Naive thymus-derived CD8-positive, alpha-beta T cell (primary cell): ENCODE measurements at places on chromosomes 5 and 9. TPM values are rescaled to one million over a fixed set of nuclear protein-coding genes. Genes with fewer than 3 reads are reported as not detected.

DNA sequence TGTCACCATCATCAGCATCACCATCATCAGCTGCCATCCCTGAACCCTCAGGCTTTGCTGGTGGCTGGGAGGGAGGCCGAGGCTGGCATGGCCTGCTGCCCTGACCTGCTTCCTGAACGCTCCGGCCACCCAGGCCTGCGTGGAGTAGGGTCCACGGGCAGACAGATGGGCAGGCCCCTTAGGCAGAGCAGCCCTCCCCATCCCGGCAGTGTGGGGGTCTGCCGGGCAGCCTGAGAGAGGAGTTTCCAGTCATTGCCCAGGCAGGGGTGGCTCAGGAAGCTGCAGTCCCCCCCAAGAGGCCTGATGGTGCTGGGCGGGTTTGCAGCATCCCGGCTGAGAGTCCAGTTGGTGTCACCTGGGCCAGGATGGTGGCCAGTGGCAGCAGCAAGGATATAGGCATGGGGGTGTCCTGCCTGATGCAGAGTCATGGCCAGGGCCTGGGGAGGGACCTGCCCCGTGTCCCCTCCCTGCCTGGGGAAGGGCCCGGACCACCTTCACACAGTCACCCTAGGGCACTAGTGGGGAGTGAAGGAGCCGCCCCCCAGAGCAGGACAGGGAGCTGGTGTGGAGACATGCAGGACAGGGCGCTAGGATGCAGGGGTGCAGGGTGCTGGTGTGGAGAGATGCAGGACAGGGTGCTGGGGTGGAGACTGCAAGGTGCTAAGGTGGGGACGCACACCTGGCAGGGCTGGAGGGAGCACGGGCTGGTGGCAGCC is 7.7 kb upstream of the EGFL7 start:
- H3K4me1 ChIP-seq: peaks cover 23% of the 10 kb centered on the region
- H3K36me3 ChIP-seq: no peaks in the 10 kb centered on the region
- no peak overlapping the region for H3K27ac ChIP-seq
- H3K27me3 ChIP-seq: peaks cover 36% of the 10 kb centered on the region

DNA sequence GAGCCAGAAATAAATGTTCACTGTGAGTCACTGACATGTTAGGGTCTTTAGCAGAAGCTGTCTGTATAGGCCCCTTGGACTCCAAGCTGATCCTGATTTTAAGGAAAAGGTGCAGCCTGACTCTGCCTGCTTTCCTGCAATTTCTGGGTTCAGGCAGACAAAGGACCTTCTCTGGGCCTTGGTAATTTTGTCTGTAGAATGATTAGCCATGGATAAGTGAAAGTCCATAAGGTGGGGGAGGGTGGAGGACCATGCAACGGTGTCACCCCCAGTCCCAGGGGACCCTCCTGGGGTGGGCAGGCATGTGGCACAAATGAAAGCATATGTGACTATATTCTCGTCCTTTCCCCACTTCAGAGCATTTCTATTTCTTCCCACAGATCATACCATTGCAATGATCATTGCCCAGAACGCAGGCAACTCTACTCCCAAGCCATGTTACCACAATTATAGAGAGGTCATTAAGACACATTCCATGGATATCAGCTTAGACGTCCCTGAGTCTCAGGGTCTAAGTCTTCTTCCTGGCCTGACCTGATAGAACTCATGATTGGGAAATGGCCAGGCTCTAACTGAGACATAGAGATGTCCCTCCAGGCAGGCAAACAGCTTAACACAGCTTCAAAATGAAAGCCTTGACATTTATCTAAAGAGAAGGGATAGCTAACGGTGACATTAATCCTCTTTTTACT is 157.9 kb upstream of the ALDH1B1 start:
- H3K4me3 ChIP-seq: no peak overlapping the region
- no peaks in the 10 kb centered on the region for H3K36me3 ChIP-seq
- no peak for DNase-seq
- no peaks in the 10 kb centered on the region for H3K4me1 ChIP-seq
- no peaks in the 10 kb centered on the region for H3K27me3 ChIP-seq

DNA sequence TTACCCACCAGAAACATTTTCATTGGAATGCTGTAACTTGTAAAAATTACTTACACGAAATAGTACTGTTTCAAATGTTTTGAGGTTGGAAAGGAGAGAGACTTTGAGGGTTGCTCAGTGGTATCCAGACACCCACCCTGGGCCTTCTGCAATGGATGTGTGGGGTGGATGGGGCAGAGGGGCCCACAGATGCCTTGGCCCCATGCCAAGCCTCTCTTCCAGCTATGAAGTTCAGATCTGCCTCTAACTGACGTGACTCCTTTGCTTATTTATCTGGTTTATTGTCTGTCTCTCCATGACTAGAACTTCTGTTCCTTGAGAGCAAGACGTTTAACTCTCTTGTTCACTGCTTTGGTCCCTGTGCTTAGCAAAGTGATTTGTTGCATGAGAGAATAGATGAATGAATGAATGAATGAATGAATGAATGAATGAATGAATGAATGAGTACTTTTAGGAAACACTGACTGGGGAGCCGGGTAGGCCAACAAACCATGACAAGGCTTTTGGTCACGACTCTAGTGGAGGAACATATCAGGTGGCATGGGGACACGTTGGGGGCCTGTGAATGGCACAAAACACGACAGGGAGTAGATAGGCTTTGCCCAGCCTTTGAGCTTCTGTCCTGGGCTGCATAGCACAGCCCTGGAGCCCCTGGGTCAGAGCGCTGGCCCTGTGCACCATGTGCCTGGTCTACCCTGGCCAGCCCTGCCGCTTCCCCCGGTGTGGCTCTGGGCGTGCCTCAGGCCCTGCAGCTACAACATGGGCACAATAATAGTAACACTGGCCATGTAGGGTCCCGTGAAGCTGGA is 31.8 kb downstream of the AK8 start:
- H3K4me3 ChIP-seq: no peak overlapping the region
- DNase-seq: no peak
- no peak overlapping the region for H3K27ac ChIP-seq
- no peaks in the 10 kb centered on the region for H3K27me3 ChIP-seq

The SET gene
- polyA plus RNA-seq: 229 TPM

DNA sequence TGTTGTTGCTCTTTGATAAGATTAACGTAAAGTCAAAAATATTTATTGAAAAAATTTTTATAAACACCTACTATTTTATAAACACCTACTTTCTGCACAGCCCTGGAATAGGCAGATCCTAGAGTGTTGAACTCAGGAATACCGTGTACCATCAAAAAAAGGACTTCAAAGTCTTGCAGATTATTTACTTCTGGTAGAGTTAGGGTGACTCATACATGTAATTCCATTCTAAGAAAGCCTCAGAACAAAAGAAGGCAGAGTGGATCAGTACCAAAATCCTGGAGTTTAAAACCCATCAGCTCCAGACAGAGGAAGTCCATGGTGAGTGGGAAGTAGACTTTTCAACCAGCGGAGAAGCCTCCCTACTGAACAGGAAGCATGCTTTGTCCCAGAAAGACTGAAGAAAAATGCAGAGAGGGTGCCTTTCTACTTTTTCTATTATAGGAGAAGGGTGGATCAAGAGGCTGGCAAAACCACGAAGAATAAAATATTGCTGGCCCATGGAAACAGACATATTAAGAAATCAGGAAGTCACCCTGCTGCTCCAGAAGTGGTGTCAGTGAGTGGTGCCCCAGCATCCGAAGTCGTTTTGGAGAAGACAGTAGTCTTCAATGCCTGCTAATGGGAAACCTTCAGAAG is 45.1 kb upstream of the DAB2 start:
- no peak overlapping the region for H3K4me3 ChIP-seq
- peaks cover 5% of the 10 kb centered on the region for H3K27me3 ChIP-seq
- no peaks in the 10 kb centered on the region for H3K4me1 ChIP-seq
- no peak for DNase-seq
- H3K27ac ChIP-seq: no peak overlapping the region

- no peak overlapping the region for H3K4me3 ChIP-seq
- no peaks in the 10 kb centered on the region for H3K27me3 ChIP-seq
- no peak overlapping the region for H3K27ac ChIP-seq
- H3K4me1 ChIP-seq: no peaks in the 10 kb centered on the region
- H3K36me3 ChIP-seq: peaks cover 8% of the 10 kb centered on the region
These were observed 226.7 kb upstream of the PTGER4 start for GRCh38 chr5:40452874-40453624.
